Fibroblast of the aortic adventitia (primary cell): ENCODE measurements at places on chromosomes 2 and 18. TPM values are rescaled to one million over a fixed set of nuclear protein-coding genes. Genes with fewer than 3 reads are reported as not detected.

FAM110C gene
- not detected in 2 replicates for total RNA-seq

SEMA4F gene
- total RNA-seq = 2.8 and 3.6 TPM in 2 replicates

IWS1 gene
- 37.7 and 176 TPM in 2 replicates for total RNA-seq

LRRC30 gene
- not detected in 2 replicates for total RNA-seq

LOXL3 gene
- total RNA-seq = 11.9 and 18.5 TPM in 2 replicates

CNTNAP5 gene
- under 0.01 TPM in 1 of 2 replicates, not detected in the other for total RNA-seq

HDHD2 gene
- total RNA-seq = 24.3 and 49.7 TPM in 2 replicates

PLGLB2 gene
- 2.3 TPM in 1 of 2 replicates, not detected in the other for total RNA-seq

REG1B gene
- not detected in 2 replicates for total RNA-seq

PARD6G gene
- total RNA-seq = 0.54 and 2.5 TPM in 2 replicates

PLGLB1 gene
- 1.5 and 4.9 TPM in 2 replicates for total RNA-seq

LYG1 gene
- 0.09 TPM in 1 of 2 replicates, not detected in the other for total RNA-seq

GNLY gene
- total RNA-seq = not detected in 2 replicates

AMER3 gene
- total RNA-seq = not detected in 2 replicates

KYNU gene
- total RNA-seq = under 0.01 and 1.3 TPM in 2 replicates

DUSP2 gene
- 0.36 and 1.4 TPM in 2 replicates for total RNA-seq

LIMS2 gene
- total RNA-seq = 7.8 and 11.3 TPM in 2 replicates

AQP12B gene
- not detected in 2 replicates for total RNA-seq

SCYGR5 gene
- not detected in 2 replicates for total RNA-seq

HRH4 gene
- under 0.01 TPM in 1 of 2 replicates, not detected in the other for total RNA-seq

SLC4A5 gene
- 0.25 and 0.45 TPM in 2 replicates for total RNA-seq

CYP1B1 gene
- total RNA-seq = 146 and 199 TPM in 2 replicates

MEP1B gene
- not detected in 2 replicates for total RNA-seq

MLPH gene
- total RNA-seq = 5.2 and 6.1 TPM in 2 replicates

ABCB11 gene
- not detected in 2 replicates for total RNA-seq

UGT1A4 gene
- not detected in 2 replicates for total RNA-seq

ARHGEF33 gene
- total RNA-seq = 0.25 and 0.54 TPM in 2 replicates

FIGN gene
- 2.5 and 4.1 TPM in 2 replicates for total RNA-seq

MOGAT1 gene
- total RNA-seq = not detected in 2 replicates

PJVK gene
- 1.6 and 2.3 TPM in 2 replicates for total RNA-seq

GKN1 gene
- not detected in 2 replicates for total RNA-seq

TMEM37 gene
- not detected in 2 replicates for total RNA-seq

C2orf66 gene
- 0.27 TPM in 1 of 2 replicates, not detected in the other for total RNA-seq
